GDM1 (cell line): ENCODE measurements at places on chromosomes 6 and 20.
A peak's percentile ranks its signal among the peaks of the same experiment; 100 is the strongest.

DNA sequence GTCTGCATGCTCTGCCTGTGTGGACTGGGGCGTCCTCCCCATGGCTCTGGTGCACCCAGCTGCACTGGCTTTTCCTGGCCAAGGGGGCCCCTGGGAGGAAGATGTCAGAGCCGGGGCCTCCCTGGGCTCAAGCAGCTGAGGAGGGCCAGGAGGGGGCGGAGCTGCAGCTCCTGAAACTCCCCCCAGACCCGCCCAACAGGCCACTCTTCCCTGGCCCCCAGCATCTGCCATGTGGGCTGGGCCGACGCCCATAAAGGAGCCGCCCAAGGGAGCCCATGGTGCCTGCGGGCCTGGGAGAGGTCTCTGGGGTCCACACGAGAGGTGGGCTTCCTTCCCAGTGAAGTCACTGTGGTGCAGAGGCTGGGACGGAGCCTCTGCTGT is 4.0 kb downstream of the RBBP8NL start:
- DNase-seq, result no peak

GRCh38 chr20:47061549-47061948 is 166.9 kb downstream of the EYA2 start:
- no peak for DNase-seq

- DNase-seq, result no peak
Measured at GRCh38 chr6:20200761-20201630, 11.3 kb downstream of the MBOAT1 start.

GRCh38 chr6:144340541-144341371 is 55.6 kb downstream of the UTRN start:
- no peak for DNase-seq

GRCh38 chr20:1265226-1265915 is 723 bp upstream of the SNPH start:
- DNase-seq, result no peak

DNA sequence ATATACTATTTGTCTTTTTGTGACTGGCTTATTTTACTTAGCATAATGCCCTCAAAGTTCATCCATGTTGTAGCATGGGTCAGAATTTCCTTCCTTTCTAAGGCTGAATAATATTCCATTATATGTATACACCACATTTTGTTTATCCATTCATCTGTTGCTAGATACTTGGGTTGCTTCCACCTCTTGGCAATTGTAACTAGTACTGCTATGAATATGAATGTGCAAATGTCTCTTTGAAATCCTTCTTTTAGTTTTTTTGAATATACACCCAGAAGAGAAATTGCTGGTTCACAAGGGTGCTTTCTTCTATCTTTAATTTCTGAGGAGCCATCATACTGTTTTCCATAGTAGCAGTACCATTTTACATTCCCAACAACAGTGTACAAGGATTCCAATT is 21.3 kb upstream of the MAP7 start:
- DNase-seq, result no peak

- no peak for DNase-seq
Measured at GRCh38 chr6:41652866-41653652, 14.8 kb downstream of the MDFI start.

DNA sequence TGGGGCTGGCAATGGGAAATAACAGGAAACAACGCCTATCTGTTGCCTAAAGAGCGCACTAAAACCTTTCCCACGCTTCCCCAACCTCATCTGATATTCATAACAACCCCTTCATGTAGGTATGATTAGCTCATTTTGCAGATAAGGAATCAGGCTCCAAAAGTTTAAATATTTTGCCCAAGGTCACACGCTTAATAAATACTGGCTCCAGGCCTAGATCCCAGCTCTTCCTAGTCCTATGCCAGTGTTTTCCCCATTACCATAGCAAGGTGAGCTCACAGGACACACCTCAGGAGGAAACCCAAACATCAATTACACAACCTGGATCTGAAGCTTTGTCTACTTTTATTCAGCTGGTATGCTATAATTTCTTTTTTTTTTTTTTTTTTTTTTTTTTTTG is 19.6 kb downstream of the MBOAT1 start:
- DNase-seq, result no peak

DNA sequence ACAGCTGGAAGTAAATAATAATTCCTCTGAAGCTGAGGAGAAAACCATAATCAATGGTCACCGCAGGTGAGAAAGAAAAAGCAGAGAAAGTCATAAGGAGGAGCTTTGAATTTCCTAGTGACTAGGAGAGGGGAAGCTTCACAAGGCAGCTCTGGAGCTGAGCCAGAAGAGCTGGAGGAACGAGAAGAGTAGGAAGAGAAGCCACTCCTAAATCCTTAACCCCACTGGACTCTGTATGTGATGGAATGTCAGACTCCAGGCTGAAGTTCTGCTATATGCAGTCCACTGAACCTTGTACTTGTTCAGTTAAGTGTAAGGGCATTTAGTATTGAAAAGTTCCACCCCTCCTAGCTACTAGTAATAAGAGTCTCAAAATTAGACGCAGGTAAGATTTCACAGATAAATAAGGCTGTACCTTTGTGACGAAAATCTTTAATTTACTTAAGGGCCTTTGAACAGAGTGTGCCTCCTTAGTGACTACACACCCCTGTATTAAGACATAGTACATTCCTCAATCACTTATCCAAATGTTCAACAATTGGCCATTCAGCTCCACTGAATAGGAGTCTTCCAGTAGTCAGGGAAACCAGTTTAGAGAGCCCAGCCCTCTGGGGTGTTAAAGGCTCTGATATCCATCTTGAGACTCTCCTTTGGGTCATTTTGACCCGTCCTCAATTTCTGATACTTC is 71.4 kb upstream of the UFL1 start:
- DNase-seq, result no peak

DNA sequence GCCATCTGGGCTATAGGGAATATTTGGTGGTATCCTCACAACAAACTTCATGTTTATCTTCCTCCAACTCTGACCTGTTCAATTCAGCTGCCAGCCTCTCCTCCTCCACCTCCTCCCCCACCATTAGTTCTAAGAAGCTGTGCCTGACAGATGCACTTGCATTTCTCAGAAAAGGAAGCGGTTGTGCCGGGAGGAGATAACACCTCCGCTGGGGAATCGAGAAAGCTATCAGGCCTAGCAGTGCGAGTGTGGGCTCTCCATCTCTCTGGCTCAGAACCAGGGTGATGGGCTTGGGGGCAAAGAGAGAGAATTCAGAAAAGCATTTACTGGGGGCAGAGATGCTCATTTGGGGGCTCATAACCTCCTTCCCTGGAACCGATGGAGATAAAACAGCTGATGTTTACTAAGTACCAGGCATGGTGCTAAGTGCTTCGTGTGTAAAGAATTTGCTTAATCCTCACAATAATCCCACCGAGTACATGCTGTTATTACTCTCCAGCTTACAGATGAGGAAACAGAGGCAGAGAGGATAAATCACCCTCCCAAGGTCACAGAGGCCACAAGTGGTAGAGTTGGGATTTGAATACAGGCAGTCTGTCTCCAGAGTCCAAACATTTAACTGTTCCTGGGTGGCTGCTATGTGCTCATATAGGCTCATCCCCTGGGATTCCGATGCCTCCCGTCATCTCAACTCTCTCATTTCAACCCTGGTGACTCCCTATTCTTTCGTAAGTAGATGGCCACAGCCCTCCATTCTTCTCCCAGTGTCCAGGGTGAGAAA is 38.3 kb downstream of the COX4I2 start:
- peak; percentile 79 for DNase-seq

GRCh38 chr6:106516616-106517015 is 112.7 kb downstream of the RTN4IP1 start:
- no peak for DNase-seq

DNA sequence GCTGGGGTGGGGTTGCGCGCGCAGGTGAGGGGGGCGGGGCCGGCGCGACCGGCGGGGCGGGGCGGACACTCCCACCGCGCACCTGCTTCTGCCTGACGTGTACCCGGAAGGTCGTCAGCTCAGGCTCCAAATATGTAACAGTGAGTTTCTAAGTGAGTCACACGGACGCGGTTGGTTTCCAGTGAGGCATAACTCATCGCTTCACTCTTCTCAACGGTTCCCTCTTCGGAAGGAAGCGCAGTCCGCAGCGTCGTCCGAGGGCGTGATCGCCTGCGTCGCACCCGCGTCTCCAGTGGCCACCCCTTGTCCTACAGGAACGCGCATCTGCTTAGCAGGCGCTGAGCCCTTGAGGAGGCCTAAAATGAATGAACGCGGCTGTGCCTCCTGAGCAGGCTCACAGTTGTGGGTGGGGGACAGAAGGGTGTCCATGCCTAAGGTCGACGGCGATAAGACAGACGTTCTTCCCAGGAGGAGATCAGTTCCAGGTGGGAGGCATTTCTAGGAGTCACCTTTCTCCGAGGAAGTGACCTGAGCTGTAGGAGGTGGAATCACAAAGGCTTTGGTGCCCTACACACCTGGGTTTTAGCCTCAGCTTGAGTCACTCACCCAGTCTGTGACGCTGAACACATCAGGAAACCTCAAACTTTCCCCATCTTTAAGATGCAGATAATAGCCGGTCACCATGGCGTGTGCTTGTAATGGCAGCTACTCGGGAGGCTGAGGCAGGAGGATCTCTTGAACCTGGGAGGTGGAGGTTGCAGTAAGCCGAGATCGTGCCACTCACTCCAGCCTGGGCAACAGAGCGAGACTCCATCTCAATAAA is 50.9 kb upstream of the EZR start:
- DNase-seq, result peak; percentile 39

DNA sequence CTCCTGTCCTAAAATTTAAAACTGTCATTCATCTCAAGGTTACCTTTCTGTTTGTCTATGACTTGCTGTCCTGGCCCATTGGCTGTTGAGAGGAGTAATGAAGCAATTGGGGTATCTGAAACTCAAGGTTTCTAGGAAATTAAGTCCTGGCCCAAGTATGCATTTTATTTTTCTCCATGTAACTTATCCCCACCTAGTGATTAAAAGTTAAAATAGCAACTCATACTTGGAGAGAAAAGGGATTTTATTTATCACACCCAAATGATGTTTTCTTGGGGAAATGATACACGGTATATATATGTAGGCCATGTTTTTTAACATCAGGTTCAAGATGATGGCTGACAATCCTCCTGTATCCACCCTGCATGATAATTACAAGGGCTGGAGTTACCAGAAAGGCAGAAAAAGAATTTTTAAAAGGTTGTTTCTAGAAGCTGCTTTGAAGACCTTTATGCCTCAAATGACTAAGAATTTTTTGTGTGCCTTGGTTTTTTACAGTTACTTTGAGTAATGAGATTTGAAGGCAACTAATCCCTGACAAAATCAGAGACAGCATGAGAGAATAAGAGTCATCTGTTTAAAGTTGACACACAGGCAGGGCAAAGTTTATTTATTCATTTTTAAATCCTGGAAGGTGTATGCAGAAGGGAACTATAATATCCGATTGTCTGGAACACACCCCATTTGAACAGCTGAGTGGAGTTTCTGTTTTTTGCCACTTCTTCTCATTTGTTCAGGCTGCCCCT is 28.9 kb upstream of the C6orf58 start:
- DNase-seq, result no peak

- DNase-seq, result no peak
Measured at GRCh38 chr6:18414116-18414515, 27.0 kb downstream of the RNF144B start.

GRCh38 chr20:61859767-61860166 is 205.9 kb downstream of the TAF4 start:
- DNase-seq, result no peak

- no peak for DNase-seq
Measured at GRCh38 chr20:13927171-13927570, 63.2 kb downstream of the SEL1L2 start.

- no peak for DNase-seq
Measured at GRCh38 chr6:166520905-166521834, 65.3 kb downstream of the RAMACL start.

- no peak for DNase-seq
Measured at GRCh38 chr6:82441047-82441855, 77.6 kb downstream of the TPBG start.

DNA sequence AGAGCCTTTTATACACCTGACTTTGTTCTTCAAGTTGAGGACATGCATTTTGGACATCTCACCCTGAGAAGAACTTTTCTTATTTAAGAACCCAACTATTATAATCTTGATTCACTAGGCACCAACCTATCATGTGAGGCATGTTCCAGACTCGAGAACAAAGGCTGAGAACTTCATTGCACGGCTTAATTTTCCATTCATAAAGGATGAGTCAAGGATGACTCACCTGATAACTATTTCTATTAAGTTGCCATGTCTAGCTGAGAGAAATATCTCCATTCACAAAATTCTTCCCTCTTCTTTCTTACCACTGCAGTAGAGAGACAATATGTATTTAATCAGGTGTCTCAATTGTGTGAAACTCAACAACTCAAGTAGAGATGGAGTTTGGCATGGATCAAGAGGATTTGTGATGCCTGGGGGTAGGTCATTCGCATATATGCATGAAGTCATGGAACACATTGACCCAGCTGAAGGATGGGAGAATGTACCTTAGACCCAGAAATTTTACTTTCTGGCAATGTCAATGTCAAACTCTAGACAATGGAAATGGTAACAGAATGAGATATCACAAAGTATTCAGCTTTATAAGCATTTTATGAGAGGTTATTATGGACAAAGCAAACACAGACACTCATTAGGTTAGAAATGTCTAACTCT is 208.7 kb upstream of the PRND start:
- DNase-seq, result no peak

- no peak for DNase-seq
Measured at GRCh38 chr20:50468378-50468798, 41.8 kb upstream of the PTPN1 start.

DNA sequence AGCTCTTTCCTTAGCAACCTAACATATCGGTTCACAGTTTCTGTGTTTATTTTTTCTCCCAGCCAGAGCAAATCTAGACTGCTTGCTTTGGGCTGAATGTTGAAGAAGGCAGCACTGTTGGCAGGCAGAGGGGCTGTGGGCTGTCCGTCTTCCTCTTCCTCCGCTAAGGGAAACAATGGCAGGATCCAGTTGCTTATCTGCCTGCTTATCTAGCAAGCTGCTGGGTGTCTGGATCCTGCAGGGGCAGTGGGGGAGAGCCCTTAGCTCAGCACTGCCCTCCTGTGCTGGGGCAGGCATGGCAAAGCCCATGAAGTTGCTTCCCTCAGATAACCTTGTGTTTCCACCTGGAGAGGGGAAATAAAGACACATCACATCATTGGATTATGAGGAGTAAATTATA is 92.7 kb upstream of the CD93 start:
- peak; percentile 73 for DNase-seq

GRCh38 chr6:27825025-27825793 is 87.0 kb downstream of the OR2B2 start:
- DNase-seq, result no peak

GRCh38 chr6:2192976-2193375 is 52.4 kb downstream of the GMDS start:
- DNase-seq, result no peak
